ENCODE measurements at places on chromosomes 7 and 10. TPM values are rescaled to one million over a fixed set of nuclear protein-coding genes. Genes with fewer than 3 reads are reported as not detected.
A peak's percentile ranks its signal among the peaks of the same experiment; 100 is the strongest.

- no peak for DNase-seq
Measured at GRCh38 chr10:71268758-71269157, 50.3 kb upstream of the SLC29A3 start.

GRCh38 chr7:24169077-24169624 lies 114.8 kb upstream of the NPY start:
- no peak for DNase-seq

GRCh38 chr10:34156781-34157425 lies 658.2 kb downstream of the PARD3 start:
- peak; percentile 81 for DNase-seq

DNA sequence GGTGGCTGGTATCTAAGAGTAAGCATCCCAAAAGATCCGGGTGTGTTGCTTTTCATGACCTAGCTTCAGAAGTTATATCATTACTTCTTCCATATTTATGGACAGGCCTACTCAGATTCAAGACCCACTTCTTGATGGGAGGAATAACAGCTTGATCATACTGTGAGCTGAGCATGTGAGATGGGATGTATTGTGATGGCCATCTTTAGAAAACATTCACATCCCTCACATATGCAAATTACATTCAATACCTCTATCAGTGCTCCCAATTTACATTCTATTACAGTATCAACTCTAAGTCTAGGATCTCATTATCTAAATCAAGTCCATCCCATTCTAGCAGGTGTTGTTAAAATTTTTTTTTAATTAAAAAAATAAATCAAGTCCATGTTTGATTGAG lies 99.8 kb upstream of the OIT3 start:
- DNase-seq = no peak

DNA sequence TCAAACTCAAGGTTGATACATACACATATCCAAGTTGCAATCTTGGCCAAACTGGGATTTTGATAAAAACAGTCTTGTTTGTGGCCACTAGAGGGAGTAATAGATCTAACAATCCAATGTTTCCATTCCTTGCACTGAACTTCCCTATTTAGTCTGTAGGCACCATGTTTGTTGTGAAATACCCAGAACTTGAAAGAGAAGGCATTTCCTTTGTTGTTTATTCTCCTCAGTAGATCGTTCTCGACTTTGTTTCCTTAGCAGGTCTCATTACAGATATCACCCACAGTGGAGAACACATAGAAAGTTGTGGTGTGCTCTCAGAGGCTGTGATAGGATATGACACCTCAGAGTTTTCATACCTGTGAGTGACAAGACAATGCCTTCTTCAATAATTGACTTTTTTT lies 70.3 kb upstream of the MXI1 start:
- peak; percentile 57 for DNase-seq

GRCh38 chr10:33804584-33804983 lies 470.1 kb upstream of the NRP1 start:
- DNase-seq = no peak

- DNase-seq = no peak
Measured at GRCh38 chr10:116621934-116622655, 1.3 kb downstream of the PNLIPRP2 start.

TNPO3 gene
- polyA plus RNA-seq = 18.9 TPM

AKR1B15 gene
- polyA plus RNA-seq = not detected

SPDYE6 gene
- polyA plus RNA-seq = not detected

PON1 gene
- polyA plus RNA-seq = not detected
